GM23248 (cell line): ENCODE measurements at places on chromosomes 2 and 18. TPM values are rescaled to one million over a fixed set of nuclear protein-coding genes. Genes with fewer than 3 reads are reported as not detected.

The NETO1 gene
- not detected in 2 replicates for total RNA-seq

The KIDINS220 gene
- total RNA-seq: 52.2 and 76.4 TPM in 2 replicates

The ASXL3 gene
- not detected in 2 replicates for total RNA-seq

The PAX8 gene
- 2.1 and 5.8 TPM in 2 replicates for total RNA-seq

The ERBB4 gene
- not detected in 2 replicates for total RNA-seq

The ANKRD62 gene
- not detected in 2 replicates for total RNA-seq

The NCK2 gene
- total RNA-seq: 13.9 and 25.2 TPM in 2 replicates

The BOLL gene
- total RNA-seq: not detected in 2 replicates

The RAX gene
- not detected in 2 replicates for total RNA-seq

DNA sequence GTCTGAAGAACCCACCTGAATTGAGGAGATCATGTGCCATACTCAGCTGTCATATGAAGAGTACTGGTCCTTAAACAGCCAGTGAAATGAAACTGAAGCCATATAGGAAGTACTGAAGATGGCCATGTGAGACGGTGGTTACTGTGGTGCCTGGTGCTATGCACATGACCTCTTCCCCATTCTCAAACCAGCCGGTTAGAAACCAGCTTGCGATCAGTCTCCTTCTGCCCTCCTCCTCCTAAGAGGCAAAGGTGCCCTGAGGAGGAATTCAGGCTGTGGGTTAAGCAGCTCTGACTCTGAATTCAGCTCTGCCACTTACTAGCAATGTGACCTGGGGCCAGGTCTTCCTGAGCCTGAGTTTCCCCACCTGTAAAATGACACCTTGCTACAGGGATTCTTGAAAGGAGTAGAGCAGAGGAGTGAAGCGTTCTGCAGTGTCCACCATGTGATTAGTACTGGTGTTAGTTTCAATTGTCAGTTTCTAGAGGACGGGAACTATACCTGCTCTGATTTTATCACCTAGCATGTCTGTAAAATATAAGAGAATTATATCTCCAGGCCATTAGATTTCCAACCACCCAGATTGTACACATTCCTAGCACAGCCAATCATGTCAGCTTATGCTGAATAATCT, 5.1 kb downstream of the FECH start:
- no peak for DNase-seq
- peaks cover 8% of the 10 kb centered on the region for H3K4me1 ChIP-seq
- no peaks in the 10 kb centered on the region for H3K27me3 ChIP-seq
- peaks cover 16% of the 10 kb centered on the region; the same call in 1 of the 2 replicates for H3K36me3 ChIP-seq
- H3K27ac ChIP-seq: no peak overlapping the region
- H3K4me3 ChIP-seq: no peak overlapping the region

- 0 out of 2 replicates have a peak, but pooled peaks cover 7% of the 10 kb centered on the region for H3K4me1 ChIP-seq
- H3K27ac ChIP-seq: no peak overlapping the region
- DNase-seq: no peak
- no peaks in the 10 kb centered on the region for H3K27me3 ChIP-seq
- no peaks in the 10 kb centered on the region for H3K36me3 ChIP-seq
- H3K4me3 ChIP-seq: no peak overlapping the region
Observed at GRCh38 chr2:10264506-10265328, 38.0 kb upstream of the HPCAL1 start.

DNA sequence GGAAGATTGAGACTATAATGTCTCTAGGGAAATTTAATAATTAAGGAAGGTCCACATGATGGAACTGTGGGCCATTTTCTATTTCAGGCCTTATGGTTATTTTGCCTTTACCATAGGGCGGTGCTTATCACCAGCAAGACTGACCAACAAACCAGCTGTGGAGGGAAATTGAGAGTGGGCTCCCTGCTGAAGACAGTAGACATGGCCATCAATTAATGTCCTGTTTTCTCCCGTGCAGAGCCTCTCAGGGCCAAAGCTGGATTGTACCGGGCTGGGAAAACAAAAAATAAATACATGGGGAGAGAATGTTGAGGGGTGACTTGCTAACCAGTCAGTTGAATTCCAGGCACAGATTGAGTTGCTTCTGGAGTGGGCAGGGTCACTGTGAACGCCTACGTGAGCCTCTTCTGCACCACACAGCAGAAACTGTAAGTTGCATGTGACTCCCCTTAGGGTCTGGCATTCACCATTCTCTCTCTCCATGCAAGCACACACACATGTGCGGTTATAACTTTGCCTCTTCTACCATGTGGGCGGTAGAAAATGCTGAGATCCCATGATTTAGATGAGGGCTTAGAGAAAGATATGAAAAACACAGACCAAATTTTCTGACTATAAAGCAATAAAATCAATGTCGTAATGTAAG, 128.5 kb downstream of the COPS8 start:
- DNase-seq: no peak
- no peak overlapping the region for H3K4me3 ChIP-seq
- peaks cover 39% of the 10 kb centered on the region for H3K4me1 ChIP-seq
- no peaks in the 10 kb centered on the region for H3K27me3 ChIP-seq

- no peak for DNase-seq
- H3K27ac ChIP-seq: no peak overlapping the region
- H3K36me3 ChIP-seq: no peaks in the 10 kb centered on the region
- no peak overlapping the region for H3K4me3 ChIP-seq
- no peaks in the 10 kb centered on the region for H3K4me1 ChIP-seq
- no peaks in the 10 kb centered on the region for H3K27me3 ChIP-seq
Observed at GRCh38 chr18:64720781-64721464, 572.0 kb upstream of the LINC00305 start.

DNA sequence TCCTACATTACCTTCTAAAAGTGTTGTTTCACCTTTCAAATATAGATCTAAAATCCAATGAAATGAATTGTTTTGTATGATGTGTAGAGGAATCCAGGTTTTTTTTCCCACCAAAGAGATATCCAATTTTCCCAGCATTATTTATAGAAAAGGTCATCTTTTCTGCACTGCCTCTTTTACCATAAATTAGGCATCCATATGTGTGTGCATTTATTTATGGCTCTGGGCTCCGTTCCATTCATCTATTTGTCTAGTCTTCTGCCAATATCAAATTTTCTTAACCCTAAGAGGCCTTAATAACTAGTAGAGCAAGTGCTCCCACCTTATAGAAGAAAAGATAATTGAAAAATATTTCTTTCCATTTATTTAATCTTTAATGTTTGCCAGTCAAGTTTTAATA, 88.3 kb downstream of the ATAD2B start:
- DNase-seq: no peak
- no peak overlapping the region for H3K4me3 ChIP-seq
- H3K27me3 ChIP-seq: no peaks in the 10 kb centered on the region
- H3K4me1 ChIP-seq: 0 out of 2 replicates have a peak, but pooled peaks cover 3% of the 10 kb centered on the region

- no peaks in the 10 kb centered on the region for H3K36me3 ChIP-seq
- H3K4me3 ChIP-seq: no peak overlapping the region
- H3K4me1 ChIP-seq: no peaks in the 10 kb centered on the region
- no peak overlapping the region for H3K27ac ChIP-seq
- peak; percentile 16 for DNase-seq
- H3K27me3 ChIP-seq: no peaks in the 10 kb centered on the region
Observed at GRCh38 chr2:220619525-220620220, 952.4 kb downstream of the EPHA4 start.

GRCh38 chr18:55735199-55735855, 147.3 kb upstream of the TCF4 start:
- H3K4me1 ChIP-seq: peaks cover 12% of the 10 kb centered on the region
- H3K36me3 ChIP-seq: no peaks in the 10 kb centered on the region
- H3K4me3 ChIP-seq: no peak overlapping the region
- DNase-seq: no peak

- peak overlapping the region; percentile 22; the same call in 1 of the 2 replicates for H3K4me3 ChIP-seq
- H3K4me1 ChIP-seq: peaks cover 14% of the 10 kb centered on the region
- peak overlapping the region; percentile 41 for H3K27ac ChIP-seq
- peak; percentile 91 for DNase-seq
- H3K36me3 ChIP-seq: no peaks in the 10 kb centered on the region
Observed at GRCh38 chr18:58177004-58177717, 133.1 kb downstream of the NEDD4L start.

GRCh38 chr2:219572237-219573001, at the start of gene INHA:
TSS of gene INHA (plus strand) at chr2:219572310. CDS start at chr2:219572375, 65 bp downstream.
- DNase-seq: no peak
- no peaks in the 10 kb centered on the region for H3K27me3 ChIP-seq
- H3K4me1 ChIP-seq: peaks cover 6% of the 10 kb centered on the region; the same call in 1 of the 2 replicates
- no peaks in the 10 kb centered on the region for H3K36me3 ChIP-seq

DNA sequence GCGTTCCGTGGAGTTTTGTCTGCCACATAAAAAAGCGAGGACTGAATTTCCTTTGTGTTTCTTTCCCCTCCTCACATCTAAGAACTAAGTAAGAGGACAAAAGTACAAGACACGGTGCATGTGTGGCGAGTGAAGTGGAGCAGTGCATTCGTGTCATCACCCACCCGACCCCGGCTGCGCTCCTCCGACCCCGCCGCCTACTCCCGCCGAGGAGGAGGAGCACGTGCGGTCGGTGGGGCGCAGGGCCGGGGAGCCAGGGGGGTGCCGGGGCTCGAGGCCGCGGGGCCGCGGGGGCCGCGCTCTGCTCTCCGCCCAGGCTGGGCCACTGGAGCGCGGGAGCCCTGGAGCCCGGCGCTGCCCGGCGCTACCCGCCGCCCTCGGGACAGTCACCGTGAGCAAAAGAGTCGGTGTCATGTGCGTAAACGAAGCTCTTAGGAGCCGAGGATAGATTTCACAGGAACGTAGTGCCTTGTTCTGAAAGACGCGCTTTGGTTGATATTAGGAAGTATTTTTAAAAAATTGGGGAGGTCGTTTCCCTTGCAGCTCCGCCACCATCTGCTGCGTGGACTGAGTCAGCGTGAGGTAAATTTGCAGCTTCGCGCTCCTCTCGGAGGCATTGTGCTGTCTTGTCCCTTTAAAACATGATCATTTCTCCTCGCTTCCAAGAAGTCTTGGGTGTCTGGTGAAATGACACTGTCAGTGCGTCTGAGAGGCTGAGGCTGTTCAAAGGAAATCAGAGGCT, 11.0 kb downstream of the TBR1 start:
- peak; percentile 60 for DNase-seq
- H3K27ac ChIP-seq: no peak overlapping the region
- H3K27me3 ChIP-seq: peaks cover 45% of the 10 kb centered on the region
- peak overlapping the region; percentile 74 for H3K4me3 ChIP-seq

DNA sequence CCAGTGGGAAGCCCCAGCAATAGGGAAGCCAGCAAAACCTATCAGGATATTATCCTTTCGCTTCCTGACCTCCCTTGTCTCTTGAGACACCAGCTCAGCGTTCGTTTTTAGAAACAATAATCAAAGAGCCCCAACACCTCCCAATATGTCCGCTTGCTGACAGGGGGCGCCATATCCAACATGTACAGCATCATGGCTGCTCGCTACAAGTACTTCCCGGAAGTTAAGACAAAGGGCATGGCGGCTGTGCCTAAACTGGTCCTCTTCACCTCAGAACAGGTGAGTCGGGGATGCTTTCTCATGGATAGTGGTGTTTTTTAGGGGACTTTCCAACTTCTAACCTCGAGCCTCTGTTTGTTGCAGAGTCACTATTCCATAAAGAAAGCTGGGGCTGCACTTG, 28.7 kb downstream of the GAD1 start:
- no peak overlapping the region for H3K27ac ChIP-seq
- H3K4me3 ChIP-seq: no peak overlapping the region
- H3K27me3 ChIP-seq: no peaks in the 10 kb centered on the region
- H3K4me1 ChIP-seq: peaks cover 46% of the 10 kb centered on the region
- H3K36me3 ChIP-seq: no peaks in the 10 kb centered on the region
- DNase-seq: no peak

DNA sequence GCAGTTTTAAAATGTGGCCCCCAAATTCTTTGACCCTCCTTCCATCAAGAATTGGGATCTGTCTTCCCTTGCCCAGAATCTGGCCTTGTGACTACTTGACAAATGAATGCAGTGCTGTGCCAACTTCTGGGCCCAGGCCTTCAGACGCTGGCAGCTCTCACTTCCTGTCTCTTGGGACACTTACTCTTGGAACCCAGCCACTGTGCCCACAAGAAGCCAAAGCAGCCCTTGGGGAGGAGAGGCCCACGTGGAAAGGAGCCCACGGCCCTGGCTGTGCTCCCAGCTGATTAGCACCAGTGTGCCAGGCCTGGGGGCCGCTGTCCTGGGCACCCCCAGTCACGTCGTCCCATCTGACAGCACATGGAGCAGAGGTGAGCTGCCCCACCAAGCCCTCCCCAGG, 56.6 kb downstream of the RPL37A start:
- no peaks in the 10 kb centered on the region for H3K36me3 ChIP-seq
- H3K27me3 ChIP-seq: no peaks in the 10 kb centered on the region
- H3K4me3 ChIP-seq: no peak overlapping the region
- no peak overlapping the region for H3K27ac ChIP-seq
- H3K4me1 ChIP-seq: peaks cover 69% of the 10 kb centered on the region
- peak; percentile 79 for DNase-seq

DNA sequence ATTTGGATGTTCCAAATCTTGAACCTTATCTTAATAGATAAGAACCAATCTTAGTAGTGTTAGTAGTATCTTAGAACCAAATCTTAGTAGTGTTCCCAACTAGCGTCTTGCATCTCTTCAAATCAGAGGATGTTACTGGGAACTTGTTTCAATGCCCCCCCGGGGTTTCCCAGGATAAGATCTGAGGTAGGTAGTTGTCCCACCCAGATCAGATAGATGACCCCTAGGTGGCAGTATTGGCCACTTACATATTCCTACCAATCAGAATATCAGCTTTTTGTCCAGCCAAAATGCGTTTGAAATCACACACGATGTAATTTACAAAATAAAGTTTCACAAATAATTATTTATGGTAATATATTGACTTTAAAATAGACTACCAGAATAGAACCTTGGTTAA, 314.8 kb downstream of the MBD2 start:
- no peaks in the 10 kb centered on the region for H3K36me3 ChIP-seq
- peak; percentile 48 for DNase-seq
- H3K27me3 ChIP-seq: no peaks in the 10 kb centered on the region; the same call in 1 of the 2 replicates
- H3K27ac ChIP-seq: no peak overlapping the region
- no peaks in the 10 kb centered on the region for H3K4me1 ChIP-seq

- H3K27ac ChIP-seq: no peak overlapping the region
- H3K27me3 ChIP-seq: peaks cover 7% of the 10 kb centered on the region; the same call in 1 of the 2 replicates
- H3K4me3 ChIP-seq: no peak overlapping the region
Observed at GRCh38 chr2:133855526-133855925, 287.3 kb upstream of the NCKAP5 start.

GRCh38 chr2:106099691-106100090, 94.4 kb downstream of the UXS1 start:
- no peak overlapping the region for H3K27ac ChIP-seq
- no peaks in the 10 kb centered on the region for H3K36me3 ChIP-seq
- H3K4me3 ChIP-seq: no peak overlapping the region
- no peaks in the 10 kb centered on the region for H3K4me1 ChIP-seq

GRCh38 chr2:181393472-181393871, 63.7 kb upstream of the ITGA4 start:
- H3K4me1 ChIP-seq: peaks cover 4% of the 10 kb centered on the region; the same call in 1 of the 2 replicates
- peak; percentile 82 for DNase-seq
- no peaks in the 10 kb centered on the region for H3K27me3 ChIP-seq
- H3K4me3 ChIP-seq: peak overlapping the region; percentile 56
- peak overlapping the region; percentile 60 for H3K27ac ChIP-seq
